Panc1 (cell line): ENCODE measurements at places on chromosomes 16 and 17.

- DNase-seq: no peak
These were observed 51.0 kb upstream of the TOX3 start for GRCh38 chr16:52597772-52598483.

GRCh38 chr17:17548044-17548443 is 43.5 kb downstream of the PEMT start:
- DNase-seq: no peak

DNA sequence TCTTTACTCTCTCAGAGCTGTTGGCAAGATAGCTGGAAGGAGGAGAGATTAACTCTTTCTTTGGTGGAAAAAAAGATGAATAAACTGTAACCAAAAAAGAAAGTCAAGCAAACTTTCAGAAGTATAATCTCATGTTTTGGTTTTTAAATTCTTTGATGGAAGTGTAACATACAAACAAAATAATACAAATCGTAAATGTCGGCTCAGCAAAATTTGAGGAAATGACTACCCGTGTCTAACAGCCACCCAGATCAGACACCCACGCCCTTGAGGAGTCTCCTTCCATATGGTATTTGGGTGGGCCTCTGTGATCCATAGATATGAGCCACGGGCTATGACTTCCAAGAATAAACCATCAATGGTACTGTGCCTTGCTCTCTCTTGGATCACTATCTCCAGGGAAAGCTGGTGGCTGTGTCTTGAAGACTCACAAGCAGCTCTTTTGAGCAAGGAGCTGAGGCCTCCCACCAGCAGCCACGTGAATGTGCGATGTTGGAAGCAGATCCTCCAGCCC is 9.6 kb upstream of the CD300C start:
- no peak for DNase-seq

DNA sequence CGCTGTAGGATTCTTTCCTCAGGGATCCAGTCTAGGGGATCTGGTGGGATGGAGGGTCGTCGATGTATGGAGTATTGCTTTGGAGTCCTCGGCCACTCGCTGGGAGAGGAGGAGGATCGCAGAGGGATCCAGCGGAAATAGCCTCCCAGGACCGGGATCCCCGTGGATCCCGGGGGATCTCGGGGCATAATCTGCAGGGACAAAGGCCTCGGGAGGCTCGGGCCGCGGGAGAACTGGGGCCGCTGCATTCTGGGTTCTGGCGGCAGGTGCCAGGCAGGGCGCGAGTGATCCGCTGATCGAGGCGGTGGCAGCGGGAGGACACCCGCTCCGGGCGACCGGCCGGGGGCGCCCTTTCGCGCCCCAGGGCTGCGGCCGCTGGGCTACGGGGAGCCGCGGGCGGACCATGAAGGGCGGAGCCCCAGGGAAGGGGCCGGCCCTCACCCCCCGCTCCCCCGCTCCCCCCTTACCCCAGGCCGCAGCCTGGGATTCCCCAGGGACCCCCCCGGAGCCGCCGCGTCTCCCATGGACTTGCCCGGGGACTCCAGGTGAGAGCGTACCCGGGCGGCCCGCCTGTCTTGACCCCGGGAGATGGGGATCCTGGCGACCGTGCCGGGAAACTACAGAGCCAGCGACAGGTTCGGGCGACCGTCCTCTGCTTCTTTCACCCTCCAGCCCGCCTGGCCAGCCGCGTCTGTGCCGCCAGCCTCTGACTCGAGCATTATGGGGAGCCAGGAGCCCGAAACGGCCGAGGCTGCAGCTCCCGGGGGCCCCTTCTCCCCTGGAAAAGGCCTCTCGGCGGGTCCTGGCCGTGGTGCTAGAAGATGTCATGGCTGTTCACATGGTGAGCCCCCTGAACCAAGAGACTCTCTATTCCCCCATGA is 604 bp downstream of the PRR14 start:
- DNase-seq: no peak

- no peak for DNase-seq
These were observed 78.0 kb downstream of the MAP2K6 start for GRCh38 chr17:69492410-69493071.

DNA sequence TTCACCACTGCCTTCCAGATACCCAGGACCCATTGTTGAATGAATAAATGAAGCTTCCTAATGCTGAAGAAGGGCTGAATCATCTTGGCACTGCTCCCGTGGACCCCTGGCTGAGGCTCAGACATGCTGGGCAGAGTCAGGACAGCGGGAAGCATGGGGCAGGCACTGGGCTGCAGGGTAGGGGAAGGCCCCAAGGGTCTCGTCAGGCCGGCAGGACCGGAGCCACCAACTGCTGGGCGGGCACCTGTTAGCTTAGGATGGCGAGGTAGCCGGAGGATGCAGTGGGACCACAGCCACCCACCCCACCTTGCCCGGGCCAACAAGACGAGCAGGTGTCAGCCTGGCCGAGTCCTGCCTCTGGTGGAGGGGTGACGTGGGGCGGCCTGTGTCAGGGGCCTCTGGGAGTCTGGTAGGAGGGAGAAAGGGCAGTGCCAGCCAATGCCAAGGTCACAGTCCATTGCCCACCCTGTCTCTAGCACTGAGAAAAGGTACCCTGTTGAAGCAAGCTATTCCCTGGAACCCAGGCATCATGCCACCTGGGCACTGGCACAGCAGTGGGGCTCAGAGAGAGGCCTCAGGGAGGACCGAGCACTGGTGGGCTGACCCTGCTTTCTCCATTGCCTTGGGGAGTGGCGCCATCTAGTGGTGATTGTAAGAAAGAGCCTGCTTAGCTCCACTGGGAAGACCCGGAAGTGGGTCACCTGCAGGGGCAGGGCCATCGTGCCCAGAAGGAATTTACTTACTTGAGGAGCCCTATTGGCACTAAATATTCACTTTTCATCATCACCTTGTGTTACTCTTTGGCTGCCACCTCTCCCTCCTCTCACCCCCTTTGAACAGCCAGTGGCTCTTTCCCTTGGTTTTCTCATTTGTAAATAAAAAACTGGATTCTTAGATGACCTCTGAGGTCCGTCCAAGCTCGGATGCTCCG is 3.0 kb upstream of the DLX3 start:
- peak; percentile 30 for DNase-seq

GRCh38 chr17:2707721-2708584 is 3.6 kb downstream of the CLUH start:
- no peak for DNase-seq

GRCh38 chr17:81616877-81617276 is 20.0 kb downstream of the NPLOC4 start:
- DNase-seq: no peak

DNA sequence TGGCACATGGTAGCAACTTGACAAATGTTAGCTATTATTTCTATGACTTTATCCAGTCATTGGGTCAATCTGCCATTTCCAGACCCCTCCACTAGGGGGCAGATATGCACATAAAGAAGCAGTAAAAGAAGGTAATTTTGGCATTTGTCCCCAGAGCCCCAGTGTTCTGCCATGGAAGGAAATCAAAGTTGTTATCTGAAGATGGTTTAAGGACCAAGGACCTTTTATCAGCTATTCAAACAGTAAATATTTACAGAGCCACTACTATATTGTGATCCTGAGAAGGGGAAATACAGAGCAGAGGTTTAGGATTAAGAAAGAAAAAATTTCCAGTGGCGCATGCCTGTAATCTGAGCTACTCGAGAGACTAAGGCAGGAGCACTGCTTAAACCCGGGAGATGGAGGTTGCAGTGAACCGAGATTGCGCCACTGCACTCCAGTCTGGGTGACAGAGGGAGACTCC is 20.0 kb downstream of the TRAF4 start:
- peak; percentile 42 for DNase-seq

GRCh38 chr16:79265701-79266100 is 334.8 kb downstream of the MAF start:
- DNase-seq: no peak

DNA sequence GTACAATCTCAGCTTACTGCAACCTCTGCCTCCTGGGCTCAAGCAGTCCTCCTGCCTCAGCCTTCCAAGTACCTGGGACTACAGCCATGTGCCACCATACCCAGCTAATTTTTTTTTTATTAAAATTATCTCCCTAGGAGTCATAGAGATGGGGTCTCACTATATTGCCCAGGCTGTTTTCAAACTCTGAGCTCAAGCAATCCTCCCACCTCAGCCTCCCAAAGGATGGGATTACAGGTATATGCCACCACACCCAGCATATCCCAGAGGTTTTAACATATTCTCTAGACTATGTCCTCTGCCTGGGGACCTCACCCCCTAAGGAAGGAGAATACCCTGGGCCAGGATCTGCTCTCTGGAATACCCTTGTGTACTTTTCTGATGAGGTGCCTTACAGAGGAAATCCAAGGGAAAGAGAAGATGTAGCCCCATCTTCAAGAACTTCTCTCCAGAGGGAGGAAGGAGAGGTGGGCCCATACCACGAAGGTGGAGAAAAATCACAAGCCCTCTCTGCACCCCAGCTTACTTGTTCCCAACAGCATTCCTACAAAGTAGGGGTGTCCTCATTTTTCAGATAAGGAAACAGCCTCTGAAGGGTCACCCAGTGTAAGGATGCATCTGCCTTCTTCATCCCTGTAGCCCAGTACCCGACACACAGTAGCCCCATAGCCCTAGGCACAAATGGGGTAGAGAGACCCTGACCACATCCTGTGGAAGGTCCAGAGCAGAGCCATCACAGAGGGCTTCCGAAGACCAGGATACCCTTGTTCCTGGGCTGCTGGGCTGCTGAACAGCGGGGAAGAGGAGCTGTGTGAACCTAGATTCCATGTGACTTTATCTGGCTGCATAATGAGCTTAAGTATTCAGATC is 151.6 kb downstream of the SOCS1 start:
- no peak for DNase-seq

DNA sequence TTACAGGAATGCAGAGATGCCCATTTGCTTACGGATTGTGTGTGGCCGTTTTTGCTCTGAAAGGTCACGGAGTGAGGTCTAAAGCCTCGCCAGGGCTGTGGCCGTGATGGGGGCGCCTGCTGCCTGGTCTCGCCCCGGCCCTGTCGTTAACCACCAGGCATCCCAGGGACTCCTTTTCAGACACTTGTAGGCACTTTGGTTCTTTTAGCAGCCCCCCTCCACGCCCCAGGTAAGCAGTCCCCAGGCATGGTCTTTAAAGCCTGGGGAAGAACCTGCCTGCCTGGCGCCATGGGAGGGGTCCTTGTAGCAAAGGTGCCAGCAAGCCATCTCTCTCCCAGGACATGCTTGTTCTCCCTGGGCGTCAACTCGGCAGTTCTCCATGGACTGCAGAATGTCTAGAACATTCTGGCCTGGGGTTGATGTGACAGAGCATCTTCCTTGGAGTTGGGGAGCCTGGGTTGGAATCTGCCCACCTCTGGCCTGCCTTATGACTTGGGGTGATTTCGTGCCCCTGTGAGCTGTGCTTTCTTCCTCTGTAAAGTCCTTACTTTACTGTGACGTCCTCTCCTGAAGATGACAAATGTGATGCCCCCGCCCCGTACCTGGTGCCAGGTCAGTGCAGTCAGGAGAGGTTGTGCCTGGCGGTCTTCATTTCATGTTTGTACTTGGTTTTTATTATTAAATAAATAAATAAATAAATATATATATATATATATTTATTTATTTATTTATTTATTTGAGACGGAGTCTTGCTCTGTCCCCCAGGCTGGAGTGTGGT is 5.4 kb downstream of the KCTD5 start:
- no peak for DNase-seq

GRCh38 chr17:79224476-79224875 is 149.9 kb downstream of the ENGASE start:
- no peak for DNase-seq

GRCh38 chr16:85281181-85281580 is 168.9 kb upstream of the CIBAR2 start:
- no peak for DNase-seq

DNA sequence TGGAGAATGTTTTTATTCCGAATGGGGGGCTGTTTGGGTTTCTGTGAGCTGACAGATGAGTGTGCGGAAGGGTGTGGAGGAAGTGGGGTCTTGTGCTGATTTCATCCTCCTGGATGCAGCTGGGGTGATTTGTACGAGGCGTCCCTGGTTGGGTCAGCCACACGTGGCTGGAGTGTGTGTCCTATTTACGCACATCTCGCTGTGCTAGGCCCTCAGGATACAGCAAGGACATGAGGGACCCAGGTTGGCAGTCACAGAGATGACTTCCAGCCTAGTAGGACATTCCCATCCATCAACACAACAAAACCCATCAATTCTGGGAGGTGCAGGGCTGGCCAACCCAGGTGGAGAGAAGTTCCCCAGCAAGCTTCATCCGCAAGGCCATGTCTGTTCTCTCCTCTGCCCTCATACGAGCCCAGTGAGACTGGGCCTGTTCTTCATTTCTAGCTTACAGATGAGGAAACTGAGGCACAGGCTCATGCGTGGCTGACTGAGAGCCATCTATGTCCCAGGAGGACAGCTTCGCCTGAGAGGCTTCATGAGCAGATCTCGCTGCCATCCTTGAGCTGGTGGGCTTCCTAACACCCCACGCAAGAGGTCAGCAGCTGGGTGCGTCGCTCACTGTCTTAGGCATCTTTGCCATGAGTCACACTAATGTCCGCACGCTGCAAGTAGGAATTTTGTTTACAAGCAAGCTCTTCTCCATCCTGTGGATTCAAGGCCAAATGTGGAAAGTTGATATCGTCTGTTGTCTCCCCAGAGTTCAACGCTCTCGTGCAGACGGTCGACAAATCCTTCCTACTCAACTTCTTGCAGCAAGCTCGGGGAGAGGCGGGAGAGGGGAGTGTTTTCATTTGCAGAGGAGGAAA is 24.4 kb downstream of the IRF8 start:
- DNase-seq: no peak

DNA sequence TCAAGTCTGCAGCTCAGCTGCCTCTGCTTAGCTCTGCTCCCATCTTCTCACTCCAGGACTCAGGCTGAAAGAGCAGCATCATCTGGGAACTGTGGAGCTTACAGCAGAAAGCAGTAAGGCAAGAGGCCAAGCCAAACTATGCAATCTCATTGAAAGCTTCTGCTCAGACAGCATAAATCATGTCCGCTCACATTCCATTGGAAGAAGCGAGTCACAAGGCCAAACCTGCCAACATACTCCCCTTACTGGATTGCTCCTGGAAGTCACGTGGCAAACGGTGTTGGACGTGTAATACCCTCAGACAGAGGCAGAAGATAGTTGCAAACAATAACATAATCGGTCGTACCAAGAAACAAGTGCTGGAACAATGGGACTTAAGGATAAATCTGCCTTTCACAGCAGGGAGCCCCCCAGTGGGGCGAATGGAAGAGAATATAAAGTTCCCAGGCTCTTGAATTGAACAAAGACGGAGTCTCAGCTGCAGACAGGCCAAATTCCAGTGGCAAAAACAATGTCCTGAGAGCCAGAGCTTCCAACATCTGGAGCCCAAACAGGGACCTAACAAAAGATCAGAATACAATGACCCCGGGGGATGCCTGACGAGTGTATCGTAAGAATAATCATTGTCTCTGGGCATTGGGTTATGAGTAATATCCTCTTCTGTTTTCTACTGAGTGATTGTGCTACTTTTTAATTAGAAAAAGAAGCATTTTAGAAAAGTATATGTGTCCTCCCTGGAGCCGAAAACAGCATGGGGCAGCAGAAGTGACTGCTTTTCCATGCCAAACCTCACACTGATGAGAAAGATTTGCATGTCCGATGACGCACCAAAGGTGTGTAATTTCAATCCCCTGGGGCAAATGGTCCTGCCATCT is 68.4 kb downstream of the CMC2 start:
- DNase-seq: no peak

GRCh38 chr16:77785373-77785764 is 3.0 kb upstream of the VAT1L start:
- no peak for DNase-seq
